BJ (cell line): ENCODE measurements at places on chromosomes 4 and X. TPM values are rescaled to one million over a fixed set of nuclear protein-coding genes. Genes with fewer than 3 reads are reported as not detected.

DNA sequence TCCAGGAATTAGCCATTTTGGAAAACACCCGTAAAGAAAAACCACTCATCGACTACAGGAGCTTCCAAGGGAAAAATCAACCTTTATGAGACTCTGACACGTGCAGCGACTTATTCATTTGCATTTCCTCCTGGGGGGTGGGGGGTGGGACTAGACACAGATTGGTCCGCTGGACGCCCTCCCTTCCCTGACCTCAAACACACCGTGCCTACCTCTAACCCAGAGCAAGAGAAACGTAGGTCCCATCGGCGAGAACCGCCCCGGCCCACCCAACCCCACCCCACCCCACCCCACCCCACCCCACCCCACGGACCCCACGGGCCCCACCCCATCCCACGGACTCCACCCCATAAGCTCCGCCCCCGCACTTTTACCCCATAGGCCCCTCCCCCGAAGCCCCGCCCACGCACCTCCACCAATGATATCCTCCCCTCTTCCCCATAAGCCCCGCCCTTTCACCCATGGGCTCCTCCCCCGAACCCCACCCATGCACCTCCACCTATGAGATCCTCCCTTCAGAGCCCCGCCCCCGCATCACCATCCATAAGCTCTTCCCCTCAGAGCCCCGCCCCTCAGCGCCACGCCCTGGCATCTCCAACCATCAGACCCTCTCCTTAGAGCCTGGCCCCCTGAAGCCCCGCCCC, 1.1 kb downstream of the GTPBP6 start:
- DNase-seq = no peak

DNA sequence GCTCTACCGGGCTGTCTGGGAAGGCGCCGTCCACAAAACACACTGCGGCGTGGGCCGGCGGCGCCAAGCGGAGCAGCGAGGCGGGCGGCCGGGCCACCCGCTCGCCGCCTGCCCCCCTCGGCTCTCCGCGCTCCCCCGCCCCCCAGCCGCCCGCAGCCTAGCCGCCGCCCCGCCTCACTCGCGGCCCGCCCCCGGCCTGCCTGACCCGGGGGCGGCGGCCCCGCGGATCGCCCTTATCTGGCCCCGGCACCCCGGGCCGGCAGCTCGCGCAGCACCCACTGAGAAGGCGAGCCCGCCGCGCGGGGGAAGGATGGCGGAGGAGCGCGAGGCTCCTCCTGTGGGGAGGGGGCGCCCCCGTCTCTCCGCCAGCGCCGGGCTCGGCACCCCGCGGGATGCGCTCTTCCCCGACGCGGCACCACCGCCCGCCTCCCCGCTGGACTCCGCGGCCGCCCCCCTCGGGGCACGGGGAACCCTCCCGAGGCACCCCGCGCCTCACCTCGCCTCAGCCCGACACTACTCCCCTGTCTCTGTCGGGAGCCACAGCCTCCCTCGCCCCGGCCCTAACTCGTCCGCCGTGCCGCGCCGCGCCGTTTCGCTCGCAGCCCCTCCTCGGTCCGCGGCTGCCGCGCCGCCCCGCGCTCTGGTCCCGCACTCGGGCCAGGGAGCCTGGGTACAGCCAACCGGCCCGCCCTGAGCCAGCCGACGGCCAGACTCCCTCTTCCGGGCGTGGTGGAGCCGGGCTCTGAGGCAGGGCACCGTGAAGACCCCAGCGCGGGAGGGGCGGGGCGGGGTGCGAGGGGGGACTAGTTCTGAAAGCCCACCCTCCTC, 566 bp downstream of the ATP11C start:
- no peak for DNase-seq

- DNase-seq = no peak
Measured at GRCh38 chr4:89762311-89762710, 74.7 kb downstream of the SNCA start.

DNA sequence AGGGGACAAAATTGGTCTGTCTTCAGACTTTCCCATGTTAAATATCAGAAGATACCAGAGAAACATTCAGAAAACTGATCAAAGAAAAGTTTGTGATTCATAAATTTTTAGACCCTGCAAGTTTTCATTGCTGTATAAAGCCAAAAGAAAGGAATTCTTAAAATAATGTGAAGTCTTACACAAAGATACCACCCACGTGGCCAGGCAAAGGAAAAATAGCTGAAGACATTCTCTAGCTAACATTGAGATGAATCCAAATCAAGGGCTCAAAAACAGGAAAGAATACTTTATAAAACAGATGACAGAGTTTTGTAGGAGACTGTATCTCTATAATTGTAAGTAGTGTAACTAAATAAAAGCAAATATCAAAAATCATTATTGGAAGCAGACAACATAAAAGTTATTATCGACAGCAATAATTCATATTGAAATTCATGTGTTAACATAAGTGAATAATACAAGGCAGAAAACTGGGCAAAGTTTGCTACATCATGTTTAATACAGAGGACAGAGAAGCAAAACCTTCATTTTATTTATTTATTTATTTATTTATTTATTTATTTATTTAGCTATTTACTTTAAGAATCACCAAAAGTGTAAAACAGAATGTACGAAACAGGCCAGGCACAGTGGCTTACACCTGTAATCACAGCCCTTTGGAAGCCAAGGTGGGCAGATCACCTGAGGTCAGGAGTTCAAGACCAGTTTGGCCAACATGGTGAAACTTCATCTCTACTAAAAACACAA, 204.6 kb upstream of the SLIT2 start:
- no peak for DNase-seq

DNA sequence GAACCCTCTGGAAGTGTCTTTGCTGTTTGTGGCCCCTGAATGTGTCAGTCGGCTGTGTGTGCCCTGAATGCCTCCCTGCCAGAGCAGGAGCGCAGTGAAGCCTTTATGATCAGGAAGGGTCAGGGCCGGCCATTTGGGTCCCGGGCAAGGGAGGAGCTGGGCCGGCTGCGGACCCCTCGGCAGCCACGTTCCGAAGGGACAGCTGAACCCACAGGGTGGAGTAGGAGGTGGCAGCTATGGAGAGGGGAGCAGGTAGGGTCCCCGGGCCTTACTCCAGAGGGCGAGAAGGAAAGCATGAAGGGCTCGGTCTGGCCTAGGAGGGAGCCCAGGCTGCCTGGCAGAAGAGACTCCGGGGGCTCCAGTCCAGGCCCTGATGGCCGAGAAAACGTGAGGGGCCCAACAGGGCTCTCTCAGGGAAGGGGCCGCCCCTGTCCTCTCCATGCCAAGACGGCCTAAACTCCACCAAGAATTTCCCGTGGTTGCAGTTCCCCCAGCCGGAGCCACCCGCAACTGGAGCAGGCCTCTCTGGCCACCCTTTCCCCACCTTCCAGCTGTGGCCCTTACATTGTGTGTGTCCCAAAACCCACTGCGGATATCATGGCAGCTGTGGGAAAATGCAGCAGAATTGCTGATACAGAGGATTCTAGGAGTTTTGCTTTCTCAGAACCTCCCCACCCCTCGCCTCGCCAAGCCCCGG, 182.2 kb upstream of the STK26 start:
- no peak for DNase-seq

- no peak for DNase-seq
Measured at GRCh38 chr4:112859456-112860184, 189.8 kb upstream of the ANK2 start.

DNA sequence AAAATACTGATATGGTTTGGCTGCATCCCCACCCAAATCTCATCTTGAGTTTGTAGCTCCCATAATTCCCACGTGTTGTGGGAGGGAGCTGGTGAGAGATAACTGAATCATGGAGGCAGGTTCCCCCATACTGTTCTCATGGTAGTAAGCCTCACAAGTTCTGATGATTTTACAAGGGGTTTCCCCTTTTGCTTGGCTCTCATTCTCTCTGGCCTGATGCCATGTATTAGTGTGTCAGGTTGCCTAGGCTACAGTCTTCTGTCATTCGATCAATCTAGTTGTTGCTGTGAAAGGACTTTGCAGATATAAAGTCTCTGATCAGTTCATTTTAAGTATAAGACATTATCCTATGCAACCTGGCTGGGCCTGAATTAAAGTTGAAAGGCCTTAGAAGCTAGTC, 209.3 kb upstream of the MAOA start:
- no peak for DNase-seq

- DNase-seq = no peak
Measured at GRCh38 chr4:114057746-114058145, 78.3 kb upstream of the ARSJ start.

GRCh38 chrX:147522981-147523380, 388.7 kb upstream of the FMR1 start:
- DNase-seq = no peak

DNA sequence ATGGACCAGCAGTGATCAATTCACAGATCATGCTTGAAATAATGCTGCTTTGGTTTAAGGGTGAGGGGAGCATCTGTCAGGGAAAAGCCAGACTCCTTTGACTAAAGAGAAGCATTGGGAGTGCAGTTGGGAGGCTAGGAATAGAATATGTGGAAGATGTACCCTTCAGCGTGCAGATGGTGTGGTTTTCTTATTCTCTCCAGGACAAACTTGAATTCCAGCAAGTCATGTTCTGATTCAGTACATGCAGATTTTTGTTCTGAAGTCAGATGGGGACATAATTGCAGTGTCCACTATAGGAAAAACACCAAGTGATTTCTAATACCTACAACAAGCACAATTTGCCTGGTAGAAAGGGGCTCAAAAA, 99.0 kb upstream of the LIMCH1 start:
- DNase-seq = no peak

DNA sequence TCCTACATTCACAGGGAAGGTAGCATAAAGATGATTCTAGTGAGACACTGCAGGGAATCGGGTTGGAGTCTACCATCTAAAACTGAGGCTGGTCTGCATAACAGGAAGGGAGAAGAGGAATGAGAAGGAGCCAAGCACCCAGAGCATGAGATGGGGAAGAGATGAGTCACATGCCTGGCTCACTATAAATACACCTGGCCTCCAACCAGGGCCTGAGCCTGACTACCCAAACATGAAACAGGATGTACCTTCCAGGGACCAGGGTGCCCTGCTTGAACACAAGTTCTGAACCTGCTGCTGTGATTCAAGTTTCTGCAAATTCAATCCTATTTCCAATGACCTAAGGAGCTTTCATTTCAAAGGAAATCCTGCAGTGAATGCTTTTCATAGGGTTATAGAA, 24.9 kb downstream of the CD99L2 start:
- no peak for DNase-seq

SLC9B1 gene
- 0.07 and 0.25 TPM in 2 replicates for polyA plus RNA-seq

RHOXF2B gene
- polyA plus RNA-seq = not detected in 2 replicates

FAM114A1 gene
- 184 and 222 TPM in 2 replicates for polyA plus RNA-seq

IQCM gene
- 0.10 TPM in 1 of 2 replicates, not detected in the other for polyA plus RNA-seq

NHS gene
- 2.2 and 2.7 TPM in 2 replicates for polyA plus RNA-seq

CT47B1 gene
- not detected in 2 replicates for polyA plus RNA-seq

NMU gene
- polyA plus RNA-seq = not detected in 2 replicates
